Renal cortical epithelial cell (primary cell): ENCODE measurements at places on chromosomes 13 and 19.

- DNase-seq = no peak
These were observed 133.5 kb upstream of the IRS2 start for GRCh38 chr13:109919715-109920375.

DNA sequence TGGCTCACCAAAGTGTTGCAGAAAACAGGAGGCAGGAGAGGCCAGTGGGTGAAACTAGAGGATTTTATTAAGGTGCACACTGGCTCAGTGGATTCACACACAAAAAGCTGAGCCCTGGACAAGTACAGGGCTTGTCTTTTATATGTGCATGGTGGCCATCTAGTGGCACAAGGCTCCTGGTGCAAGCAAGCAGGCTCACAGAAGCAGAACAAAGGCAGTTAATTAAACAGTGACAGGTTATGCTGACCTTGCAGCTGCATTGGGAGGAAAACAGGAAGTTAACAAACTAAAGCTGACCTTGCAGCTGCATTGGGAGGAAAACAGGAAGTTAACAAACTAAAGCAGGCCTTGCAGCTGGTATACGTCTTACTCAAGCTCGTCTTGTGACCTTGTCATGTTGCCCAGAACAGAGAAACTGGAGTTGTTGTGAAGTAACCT lies 65.3 kb upstream of the ZNF681 start:
- DNase-seq = peak; percentile 6

DNA sequence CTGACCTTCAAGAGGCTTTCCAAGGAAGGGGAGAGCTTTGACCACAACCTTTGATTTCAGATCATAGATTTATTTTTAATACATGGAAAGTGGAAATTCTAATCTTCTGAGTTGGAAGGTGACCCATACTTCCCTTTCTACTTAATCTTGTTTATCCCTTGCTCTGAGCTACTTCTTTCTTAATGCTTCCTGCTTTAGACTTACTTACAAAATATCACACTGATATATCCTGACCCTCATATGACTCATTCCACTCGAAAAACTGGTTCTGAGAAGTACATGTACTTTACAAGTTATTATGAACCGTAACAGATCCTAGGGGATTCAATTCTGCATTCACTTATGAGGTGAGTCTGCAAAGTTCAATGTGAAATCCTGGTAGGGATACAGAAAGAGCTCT lies 76.2 kb upstream of the IRS2 start:
- DNase-seq = peak; percentile 74

DNA sequence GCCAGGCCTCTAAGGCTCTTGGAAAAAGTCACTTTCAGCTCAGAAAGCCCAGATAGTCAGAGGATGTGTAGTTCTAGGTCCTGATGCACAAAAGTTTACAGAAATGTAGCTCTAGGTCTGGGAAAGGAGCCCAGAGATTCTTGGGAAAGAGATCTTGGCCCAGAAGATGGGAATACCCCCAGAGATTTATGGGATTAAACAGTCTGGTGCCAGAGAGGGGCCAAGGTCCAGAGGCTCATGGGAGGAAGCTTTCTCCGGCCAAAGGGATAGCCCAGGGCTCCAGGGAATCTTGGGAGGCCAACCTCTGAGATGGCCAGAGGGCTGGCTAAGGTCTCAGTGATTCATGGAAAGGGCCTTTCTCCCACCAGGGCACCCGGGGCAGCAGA lies 15.2 kb downstream of the BCAT2 start:
- no peak for DNase-seq

- no peak for DNase-seq
These were observed 63.3 kb upstream of the LDLR start for GRCh38 chr19:11025997-11026396.
